Activated naive CD8-positive, alpha-beta T cell treated with anti-CD3 and anti-CD28 coated beads, Interleukin-2, amount 50 U/mL, for 24 hours (primary cell): ENCODE measurements at places on chromosomes 5 and 9.

GRCh38 chr5:80296121-80296520, 23.7 kb upstream of the SPZ1 start:
- H3K36me3 ChIP-seq = no peaks in the 10 kb centered on the region
- no peaks in the 10 kb centered on the region for H3K4me1 ChIP-seq
- H3K27ac ChIP-seq = no peak overlapping the region
- H3K4me3 ChIP-seq = no peak overlapping the region
- no peak for DNase-seq
- no peaks in the 10 kb centered on the region for H3K27me3 ChIP-seq

- H3K27ac ChIP-seq = no peak overlapping the region
- H3K4me1 ChIP-seq = no peaks in the 10 kb centered on the region
These were observed 120.1 kb downstream of the CMYA5 start for GRCh38 chr5:79809743-79810142.

GRCh38 chr9:9904041-9904440, 708.8 kb downstream of the PTPRD start:
- H3K27me3 ChIP-seq = no peaks in the 10 kb centered on the region
- no peaks in the 10 kb centered on the region for H3K4me1 ChIP-seq
- no peak overlapping the region for H3K4me3 ChIP-seq
- H3K36me3 ChIP-seq = no peaks in the 10 kb centered on the region
- no peak for DNase-seq

DNA sequence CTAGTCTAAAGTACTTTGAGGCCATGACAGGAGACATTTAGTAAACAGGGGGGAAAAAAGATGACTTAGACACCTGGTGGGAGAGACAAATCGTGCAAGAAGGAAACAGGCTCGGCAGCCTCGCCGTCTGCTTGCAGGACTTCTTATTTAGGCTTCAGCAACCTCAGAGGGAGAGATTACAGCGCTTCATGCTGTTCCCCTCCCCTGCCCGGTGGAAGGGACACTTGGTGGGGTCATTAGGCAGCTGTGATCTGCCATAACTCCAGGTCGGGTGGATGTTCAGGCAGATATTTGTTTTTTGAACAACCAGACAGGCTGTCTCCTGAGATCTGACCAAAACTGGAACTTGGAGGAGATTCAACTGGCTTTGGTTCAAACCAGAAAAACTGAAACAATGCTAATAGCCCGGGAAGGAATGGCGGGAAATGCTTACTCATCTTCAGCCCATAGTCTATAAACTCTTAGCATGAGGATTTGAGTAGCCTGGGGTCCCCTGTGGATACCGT, 38.1 kb upstream of the CD180 start:
- no peak for DNase-seq
- no peak overlapping the region for H3K27ac ChIP-seq
- H3K4me3 ChIP-seq = no peak overlapping the region
- H3K4me1 ChIP-seq = peaks cover 7% of the 10 kb centered on the region
- H3K36me3 ChIP-seq = no peaks in the 10 kb centered on the region
- no peaks in the 10 kb centered on the region for H3K27me3 ChIP-seq

DNA sequence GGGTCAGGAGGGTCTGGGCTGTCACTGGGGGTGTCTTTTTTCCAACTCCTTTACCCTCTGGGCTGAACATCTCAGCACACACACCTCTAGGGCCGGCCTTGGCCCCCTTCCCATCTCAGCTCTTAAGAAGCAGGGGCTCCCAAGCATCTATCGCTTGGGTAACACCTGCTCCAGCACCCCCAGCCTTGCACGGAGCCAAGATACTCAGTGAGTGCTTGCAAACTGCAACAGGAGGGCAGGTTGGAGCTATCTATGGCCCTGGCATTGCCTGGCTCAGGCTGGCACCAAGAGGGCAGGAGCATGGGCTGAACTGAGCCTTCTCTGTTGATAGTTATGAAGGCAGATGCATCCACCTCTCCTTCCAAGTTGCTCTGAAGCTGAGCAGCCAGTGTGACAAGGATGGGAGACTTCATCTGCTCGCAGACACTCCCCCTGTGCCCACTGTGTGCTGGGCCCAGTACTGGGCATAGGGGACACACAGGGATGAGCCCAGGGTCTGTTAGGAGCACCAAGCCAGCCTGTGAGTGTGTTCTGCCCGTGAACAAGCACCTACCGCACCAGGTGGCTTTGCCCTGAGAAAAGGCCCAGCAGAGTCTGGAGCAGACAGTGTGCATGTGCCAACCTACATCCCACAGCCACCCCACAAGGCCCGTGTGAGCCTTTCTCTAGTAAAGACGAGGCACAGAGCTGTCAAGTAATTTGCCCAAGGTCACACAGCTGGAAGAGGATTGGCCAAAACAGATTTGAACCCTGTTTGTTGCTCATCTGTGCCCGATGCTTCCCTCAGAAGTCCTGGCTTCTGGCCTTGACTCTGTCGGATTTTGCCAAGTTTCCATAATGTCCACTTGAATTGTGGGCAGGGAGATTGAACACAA, 58.2 kb downstream of the PHF2 start:
- no peaks in the 10 kb centered on the region for H3K4me1 ChIP-seq
- no peak overlapping the region for H3K27ac ChIP-seq
- DNase-seq = no peak
- no peak overlapping the region for H3K4me3 ChIP-seq

DNA sequence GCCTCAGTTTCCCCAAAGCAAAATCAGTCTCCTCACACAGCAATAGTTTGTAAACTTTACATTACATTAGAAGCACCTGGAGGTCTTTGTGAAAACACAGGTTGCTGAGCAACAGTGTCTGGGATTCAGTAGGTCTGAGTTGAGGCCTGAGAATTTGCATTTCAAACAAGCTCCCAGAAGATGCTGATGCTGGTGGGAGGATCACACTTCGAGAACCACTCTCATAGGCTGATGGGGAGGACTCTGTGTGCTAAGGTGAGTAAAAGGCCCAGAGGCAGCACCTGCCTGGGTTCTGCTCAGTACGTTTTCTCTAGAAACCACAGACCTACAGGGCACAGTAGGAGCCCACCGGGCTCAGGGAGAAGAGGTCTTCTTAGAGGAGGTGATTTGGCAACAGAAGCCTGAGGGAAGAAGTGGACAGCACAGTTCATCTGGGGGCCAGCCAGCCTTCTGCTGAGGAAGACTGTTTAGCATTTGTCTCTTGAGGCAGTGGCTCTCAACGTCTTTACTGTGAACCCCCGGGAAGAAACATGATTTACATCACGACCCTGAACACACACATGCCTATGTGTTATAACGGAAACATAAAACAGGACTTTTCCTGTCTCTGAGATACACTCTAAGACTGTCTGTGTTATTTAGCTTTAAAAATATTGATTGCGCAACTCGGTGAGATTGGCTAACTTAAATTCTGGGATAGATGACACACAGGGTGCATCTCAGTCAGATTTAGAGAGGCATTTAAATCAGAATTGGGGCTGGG, 24.8 kb upstream of the DENND1A start:
- no peak for DNase-seq
- H3K27ac ChIP-seq = no peak overlapping the region
- H3K27me3 ChIP-seq = peaks cover 21% of the 10 kb centered on the region
- no peak overlapping the region for H3K4me3 ChIP-seq
- H3K4me1 ChIP-seq = peaks cover 20% of the 10 kb centered on the region

DNA sequence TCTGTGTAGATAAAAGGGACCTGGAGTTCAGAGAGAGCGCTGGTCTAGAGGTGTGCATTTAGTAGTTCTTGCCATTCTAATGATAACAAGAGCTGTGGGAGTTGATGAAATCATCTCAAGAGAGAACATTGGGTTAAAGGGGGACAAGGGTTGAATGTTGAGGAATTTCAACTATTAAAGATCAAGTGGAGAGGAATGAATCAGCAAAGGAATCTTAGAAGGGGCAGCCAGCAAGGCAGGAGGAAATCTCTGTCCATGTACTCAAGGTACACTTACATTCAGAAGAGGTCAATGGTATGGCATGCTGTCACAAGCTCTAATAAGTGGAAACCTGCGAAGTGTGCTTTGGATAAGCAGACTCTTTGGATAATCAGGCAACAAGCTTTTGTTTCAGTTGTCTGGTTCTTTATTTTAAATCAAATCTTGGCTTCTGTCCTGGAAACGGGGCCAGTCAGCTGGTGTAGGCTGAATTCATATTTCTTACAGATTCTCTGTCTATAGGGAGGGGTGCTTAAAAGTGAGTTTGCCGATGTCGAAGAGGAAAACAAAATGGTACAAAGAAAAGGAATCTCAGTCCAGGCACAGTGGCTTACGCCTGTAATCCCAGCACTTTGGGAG, 320.5 kb upstream of the CD180 start:
- H3K27ac ChIP-seq = no peak overlapping the region
- no peak overlapping the region for H3K4me3 ChIP-seq
- no peaks in the 10 kb centered on the region for H3K27me3 ChIP-seq
- H3K4me1 ChIP-seq = peaks cover 43% of the 10 kb centered on the region
- no peaks in the 10 kb centered on the region for H3K36me3 ChIP-seq
- no peak for DNase-seq

DNA sequence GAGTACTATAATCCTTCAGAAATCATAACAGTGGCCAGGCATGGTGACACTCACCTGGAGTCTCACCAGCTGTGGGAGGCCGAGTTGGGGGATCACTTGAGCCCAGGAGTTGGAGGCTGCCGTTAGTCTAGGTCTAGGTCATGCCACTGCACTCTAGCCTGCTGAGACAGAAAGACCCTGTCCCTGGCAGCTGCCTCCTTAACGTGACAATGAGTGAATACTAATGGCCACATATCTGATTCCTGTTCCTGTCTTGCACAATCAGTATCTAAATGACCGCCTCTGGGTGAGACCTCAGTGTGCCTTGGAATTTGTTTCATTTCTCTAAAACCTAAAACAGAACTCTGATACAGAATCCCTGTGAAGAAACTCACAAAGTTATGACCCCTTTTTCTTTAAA, 131.0 kb upstream of the DAB2 start:
- no peaks in the 10 kb centered on the region for H3K4me1 ChIP-seq
- no peaks in the 10 kb centered on the region for H3K36me3 ChIP-seq
- no peaks in the 10 kb centered on the region for H3K27me3 ChIP-seq
- DNase-seq = no peak
- no peak overlapping the region for H3K4me3 ChIP-seq

GRCh38 chr9:95239071-95239470, 78.4 kb downstream of the FANCC start:
- peaks cover 1% of the 10 kb centered on the region for H3K36me3 ChIP-seq
- H3K4me3 ChIP-seq = no peak overlapping the region
- no peaks in the 10 kb centered on the region for H3K4me1 ChIP-seq
- H3K27ac ChIP-seq = no peak overlapping the region

GRCh38 chr5:170182491-170182890, 50.3 kb upstream of the C5orf58 start:
- no peak overlapping the region for H3K4me3 ChIP-seq
- no peaks in the 10 kb centered on the region for H3K27me3 ChIP-seq
- no peaks in the 10 kb centered on the region for H3K36me3 ChIP-seq
- no peaks in the 10 kb centered on the region for H3K4me1 ChIP-seq

DNA sequence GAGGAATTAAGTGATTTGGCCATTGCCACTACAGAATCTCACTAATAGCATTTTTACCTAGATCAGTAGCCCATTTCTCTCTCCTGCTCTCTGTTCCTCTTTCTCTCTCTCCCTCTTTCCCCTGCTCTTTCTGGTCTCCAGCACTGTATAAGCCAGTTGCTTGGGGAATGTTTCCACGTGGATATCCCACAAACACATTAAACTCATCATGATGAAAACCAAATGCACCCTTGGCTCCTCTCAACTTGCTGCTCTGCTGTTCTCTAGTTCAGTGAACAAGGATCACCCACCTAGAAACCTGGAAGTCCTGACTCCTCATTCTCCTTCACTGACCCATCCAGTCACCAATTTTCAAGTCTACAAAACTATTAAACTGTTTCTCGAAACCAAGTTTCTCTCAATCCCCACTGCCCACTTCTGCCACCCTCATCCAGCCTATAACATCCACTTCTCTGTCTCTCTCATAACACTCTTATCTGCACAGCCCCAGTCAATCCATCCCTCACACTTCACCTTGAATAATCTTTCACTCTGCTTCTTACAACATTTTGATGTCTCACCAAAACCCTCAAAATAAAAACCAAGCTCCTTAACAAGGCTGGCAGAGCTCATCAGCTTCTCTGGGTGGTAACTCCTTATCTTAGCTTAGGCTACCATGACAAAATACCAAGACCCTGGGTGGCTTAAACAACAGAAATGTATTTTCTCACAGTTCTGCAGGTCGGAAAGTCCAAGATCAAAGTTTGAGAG, 79.3 kb downstream of the ARL15 start:
- H3K36me3 ChIP-seq = peaks cover 2% of the 10 kb centered on the region
- peaks cover 4% of the 10 kb centered on the region for H3K4me1 ChIP-seq
- no peak for DNase-seq
- H3K27ac ChIP-seq = no peak overlapping the region
- no peak overlapping the region for H3K4me3 ChIP-seq

DNA sequence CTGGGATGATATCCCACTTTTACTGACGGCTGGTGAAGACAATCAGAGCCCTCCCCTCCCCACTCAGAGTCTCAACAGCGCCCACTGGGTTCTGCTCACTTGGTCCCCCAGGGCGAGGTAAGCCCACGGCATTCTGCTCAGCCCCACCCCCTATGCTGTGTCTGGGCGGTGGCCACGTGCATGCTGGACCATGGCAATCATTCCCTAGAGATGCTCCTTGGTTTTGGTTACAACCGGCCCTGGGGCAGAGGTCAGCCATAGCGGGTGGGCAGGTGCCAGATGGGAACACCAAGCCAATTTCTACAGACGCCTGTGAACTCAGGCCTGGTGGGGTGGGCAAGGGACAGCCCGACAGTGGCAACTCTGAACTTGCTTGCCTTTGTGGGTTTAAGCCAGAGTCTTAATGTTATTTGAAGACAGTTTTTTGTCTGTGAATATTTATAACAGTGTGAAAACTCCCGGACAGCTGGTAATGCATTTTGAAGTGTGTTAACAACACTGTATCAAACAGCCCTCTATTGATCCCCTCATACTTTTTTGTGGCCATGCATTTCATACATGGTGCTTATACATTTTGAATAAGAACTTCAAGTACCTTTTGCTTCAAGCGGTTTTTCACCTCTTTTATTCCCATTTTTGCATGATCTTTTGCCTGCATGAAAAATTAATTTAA, 94.2 kb downstream of the CRB2 start:
- peaks cover 8% of the 10 kb centered on the region for H3K36me3 ChIP-seq
- no peak for DNase-seq
- no peaks in the 10 kb centered on the region for H3K27me3 ChIP-seq
- no peak overlapping the region for H3K4me3 ChIP-seq

- H3K27ac ChIP-seq = no peak overlapping the region
- no peak for DNase-seq
These were observed 459.3 kb downstream of the MAT2B start for GRCh38 chr5:163964671-163965070.

GRCh38 chr5:16437977-16438376, 27.6 kb downstream of the ZNF622 start:
- H3K4me3 ChIP-seq = no peak overlapping the region
- H3K27ac ChIP-seq = no peak overlapping the region
- no peak for DNase-seq
- no peaks in the 10 kb centered on the region for H3K36me3 ChIP-seq
